Brain microvascular endothelial cell (primary cell): ENCODE measurements at places on chromosomes 6 and 20.

DNA sequence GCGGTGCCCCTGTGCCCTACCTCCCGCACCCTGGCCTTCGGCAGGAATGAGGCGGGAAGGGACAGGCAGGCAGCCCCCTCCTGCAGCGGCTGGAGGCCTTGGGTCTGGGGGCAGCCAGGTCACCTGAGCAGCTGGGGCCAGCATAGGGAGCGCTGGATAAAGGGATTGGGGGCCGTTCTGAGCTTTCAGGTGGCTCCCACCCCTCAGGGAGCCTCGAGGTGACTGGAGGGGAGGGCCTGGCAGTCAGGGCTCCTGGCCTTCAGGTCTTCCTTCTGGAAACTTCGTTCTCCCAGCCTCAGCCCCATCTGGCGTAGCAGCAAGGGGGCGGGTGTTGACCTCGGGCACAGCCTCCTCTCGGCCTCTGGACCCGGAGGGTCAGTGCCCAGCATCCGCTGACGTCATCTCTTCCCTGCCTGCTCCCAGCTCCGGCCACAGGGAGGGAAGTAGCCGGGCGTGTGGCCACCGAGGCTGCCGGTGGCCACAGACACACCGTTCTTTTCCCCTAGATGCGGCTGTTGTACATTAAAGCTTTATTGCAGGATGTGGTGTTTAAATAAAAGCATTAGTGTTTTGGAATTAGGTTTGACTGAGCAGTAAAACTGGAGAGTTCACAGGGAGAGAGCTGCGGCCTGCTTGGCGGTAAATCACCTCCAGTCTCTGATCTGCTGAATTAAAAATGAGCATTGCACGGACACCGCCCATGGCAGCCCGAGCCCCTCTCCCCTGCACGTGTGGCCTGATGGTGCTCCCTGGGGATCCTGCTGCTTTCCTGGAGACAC is 80.0 kb upstream of the GATA5 start:
- DNase-seq = no peak

GRCh38 chr20:11274141-11274594 is 600.4 kb upstream of the JAG1 start:
- DNase-seq = peak; percentile 74

DNA sequence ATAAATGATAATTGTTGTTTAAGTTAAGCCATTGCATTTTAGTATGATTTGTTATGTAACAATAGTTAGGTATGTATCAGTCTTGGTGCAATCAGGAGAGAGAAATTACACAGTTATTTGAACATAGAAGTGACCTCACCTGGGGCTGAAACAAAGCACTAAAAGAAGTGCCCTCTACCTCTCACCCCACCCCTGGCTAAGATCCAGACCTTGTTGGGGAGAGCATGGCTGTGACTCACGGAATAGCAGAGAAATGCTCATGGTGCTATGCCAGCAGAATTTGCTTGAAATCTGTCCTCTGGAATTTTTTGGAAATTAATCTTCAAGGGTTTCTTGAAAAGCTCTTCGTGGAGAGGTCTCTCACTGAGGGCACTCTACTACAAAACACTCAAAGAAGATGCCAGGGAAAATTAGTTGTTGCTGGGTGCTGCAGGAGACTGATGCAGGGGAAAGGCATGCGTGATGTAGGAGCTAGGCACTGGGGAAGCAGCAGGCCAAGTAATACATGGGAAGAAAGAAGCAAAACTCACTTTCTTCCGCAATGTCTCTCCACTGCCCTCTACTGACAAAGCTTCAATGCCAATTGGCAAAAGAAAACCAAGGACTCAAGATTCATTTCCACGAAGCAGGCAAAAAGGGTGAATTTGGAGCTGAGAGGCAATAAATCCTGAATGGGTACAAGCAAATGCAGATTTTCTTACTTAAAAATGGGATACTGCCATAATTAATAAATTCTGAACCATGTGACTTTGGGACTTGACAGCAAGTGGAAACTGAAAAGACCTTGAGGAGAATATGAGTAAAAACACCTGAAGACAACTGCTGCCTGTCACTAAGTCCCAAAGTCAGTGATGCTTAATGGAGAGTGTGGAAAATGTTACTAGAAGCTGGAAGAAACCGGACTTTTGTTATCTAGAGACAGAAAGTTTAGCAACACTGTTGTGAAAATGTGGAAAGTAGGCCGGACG is 136.3 kb upstream of the ZNF184 start:
- peak; percentile 77 for DNase-seq

GRCh38 chr6:142728364-142728763 is 216.6 kb downstream of the HIVEP2 start:
- no peak for DNase-seq
